CD8-positive, alpha-beta memory T cell (primary cell): ENCODE measurements at places on chromosomes 16 and 17. TPM values are rescaled to one million over a fixed set of nuclear protein-coding genes. Genes with fewer than 3 reads are reported as not detected.

CDRT15L2 gene
- not detected for total RNA-seq

KRTAP4-11 gene
- total RNA-seq: not detected

DNA sequence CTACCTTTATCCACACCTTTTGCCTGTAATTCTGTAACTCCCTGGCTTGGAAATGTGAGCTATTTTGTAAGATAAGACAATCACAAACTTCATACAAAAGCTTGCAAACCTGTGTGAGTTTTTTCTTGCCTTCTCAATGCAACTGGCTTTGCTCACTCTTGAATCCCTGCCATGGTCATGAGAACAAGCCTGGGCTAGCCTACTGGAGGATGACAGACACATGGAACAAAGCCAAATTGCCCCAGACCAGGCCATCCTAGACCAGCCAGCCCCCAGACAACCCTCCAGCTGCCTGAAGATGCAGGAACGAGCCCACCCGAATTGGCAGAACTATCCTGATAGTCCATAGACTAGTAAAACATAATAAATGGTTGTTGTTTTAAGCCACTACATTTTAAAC, 466.6 kb upstream of the ERCC4 start:
- DNase-seq: no peak

NPTX1 gene
- 0.93 TPM for total RNA-seq

GRCh38 chr17:61245706-61246135, 153.9 kb upstream of the TBX2 start:
- DNase-seq: no peak

DNA sequence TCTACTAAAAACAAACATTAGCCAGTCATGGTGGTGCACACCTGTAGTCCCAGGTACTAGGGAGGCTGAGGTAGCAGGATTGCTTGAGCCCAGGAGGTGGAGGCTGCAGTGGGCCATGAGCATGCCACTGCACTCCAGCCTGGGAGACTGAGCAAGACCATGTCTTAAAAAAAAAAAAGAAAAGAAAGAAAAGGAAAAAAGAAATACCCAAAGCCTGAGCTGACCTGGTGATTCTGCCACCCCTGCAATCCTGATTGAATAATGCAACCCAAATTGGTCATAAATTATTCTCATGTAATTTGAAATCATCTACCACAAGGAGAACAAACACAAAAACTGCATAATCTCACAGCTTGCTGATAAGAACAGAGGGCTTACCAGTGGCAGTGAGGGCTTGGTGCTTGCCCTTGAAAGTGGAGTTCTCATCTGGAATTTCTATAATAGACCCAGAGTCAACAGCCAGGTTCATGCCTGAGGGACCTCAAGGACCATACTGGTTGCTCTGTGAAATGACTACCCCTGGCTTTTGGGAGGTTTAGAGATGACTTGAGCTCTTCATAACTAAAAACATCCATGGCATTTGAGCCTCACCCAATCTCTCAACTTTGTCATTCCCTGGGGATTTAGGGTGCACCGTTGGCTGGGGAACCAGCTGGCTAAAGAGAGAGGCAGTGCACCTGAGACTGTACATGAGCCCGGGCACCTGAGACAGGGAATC, 35.4 kb upstream of the TMC5 start:
- DNase-seq: no peak

DNA sequence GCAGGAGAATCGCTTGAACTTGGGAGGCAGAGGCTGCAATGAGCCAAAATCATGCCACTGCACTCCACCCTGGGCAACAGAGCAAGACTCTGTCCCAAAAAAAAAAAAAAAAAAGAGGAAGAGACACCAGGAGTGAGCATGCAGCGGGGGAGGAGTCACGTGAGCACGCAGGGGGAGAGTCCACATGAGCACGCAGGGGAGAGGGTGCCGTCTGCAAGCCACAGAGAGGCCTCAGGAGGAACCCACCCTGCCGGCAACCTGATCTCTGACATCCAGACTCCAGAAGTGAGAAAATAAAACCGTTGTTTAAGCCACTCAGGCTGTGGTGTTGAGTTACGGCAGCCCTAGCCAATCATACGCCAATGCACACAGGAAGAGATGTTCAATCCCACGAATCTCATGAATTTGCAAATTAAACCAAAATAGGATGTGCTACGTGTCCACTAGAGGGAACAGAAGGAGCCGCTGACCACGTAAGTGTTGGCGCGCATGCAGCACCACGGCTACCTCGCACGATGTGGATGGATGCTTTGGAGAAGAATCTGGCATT, 42.2 kb downstream of the CCDC57 start:
- DNase-seq: no peak
